Fibroblast of skin of right quadriceps (primary cell): ENCODE measurements at places on chromosomes 4 and X.

- DNase-seq: peak; percentile 4
Measured at GRCh38 chr4:31807036-31807435, 1086.9 kb downstream of the PCDH7 start.

DNA sequence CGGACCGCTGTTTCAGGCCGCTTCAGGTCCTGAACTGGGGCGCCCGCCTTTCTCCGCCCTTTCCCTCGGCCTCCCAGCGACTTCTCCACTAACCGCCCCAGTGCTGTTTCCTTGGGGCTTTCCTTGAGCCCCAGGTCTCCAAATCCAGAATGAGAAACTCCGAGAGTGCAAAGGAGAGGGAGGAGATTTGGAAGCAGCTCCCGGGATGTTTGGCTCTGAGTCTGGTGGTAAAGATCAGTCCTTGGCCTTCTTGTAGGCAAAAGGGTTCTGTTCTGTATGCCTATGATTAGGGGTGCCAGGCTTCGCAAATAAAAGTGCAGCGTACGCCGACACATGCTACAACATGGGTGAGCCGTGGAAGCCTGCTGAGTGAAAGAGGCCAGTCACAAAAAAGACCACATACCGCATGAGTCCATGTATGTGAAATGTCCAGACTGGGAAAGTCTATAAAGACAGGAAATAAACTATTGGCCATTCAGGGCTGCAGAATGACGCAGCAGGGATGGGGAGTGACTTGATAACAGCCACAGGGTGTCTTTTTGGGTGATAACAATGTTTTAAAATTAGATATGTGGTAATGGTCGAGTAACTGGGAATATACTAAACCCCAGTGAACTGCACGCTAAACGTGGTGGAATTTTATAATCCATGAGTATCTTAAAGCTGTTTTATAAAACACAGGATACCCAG is 99.8 kb downstream of the TRAPPC11 start:
- DNase-seq: no peak

- DNase-seq: peak; percentile 68
Measured at GRCh38 chr4:185730849-185731608, 81.0 kb downstream of the SORBS2 start.

GRCh38 chr4:77818602-77819403 is at the start of gene CNOT6L:
TSS of gene CNOT6L (minus strand) at chr4:77819368. CDS start at chr4:77819308, 60 bp downstream.
- peak; percentile 67 for DNase-seq

- DNase-seq: no peak
Measured at GRCh38 chr4:35106091-35106734, 1138.1 kb downstream of the ARAP2 start.
